AG04450 (cell line): ENCODE measurements at places on chromosomes 2 and 18. TPM values are rescaled to one million over a fixed set of nuclear protein-coding genes. Genes with fewer than 3 reads are reported as not detected.

- DNase-seq: no peak
Measured at GRCh38 chr18:31504455-31505147, 6.6 kb downstream of the DSG2 start.

DNA sequence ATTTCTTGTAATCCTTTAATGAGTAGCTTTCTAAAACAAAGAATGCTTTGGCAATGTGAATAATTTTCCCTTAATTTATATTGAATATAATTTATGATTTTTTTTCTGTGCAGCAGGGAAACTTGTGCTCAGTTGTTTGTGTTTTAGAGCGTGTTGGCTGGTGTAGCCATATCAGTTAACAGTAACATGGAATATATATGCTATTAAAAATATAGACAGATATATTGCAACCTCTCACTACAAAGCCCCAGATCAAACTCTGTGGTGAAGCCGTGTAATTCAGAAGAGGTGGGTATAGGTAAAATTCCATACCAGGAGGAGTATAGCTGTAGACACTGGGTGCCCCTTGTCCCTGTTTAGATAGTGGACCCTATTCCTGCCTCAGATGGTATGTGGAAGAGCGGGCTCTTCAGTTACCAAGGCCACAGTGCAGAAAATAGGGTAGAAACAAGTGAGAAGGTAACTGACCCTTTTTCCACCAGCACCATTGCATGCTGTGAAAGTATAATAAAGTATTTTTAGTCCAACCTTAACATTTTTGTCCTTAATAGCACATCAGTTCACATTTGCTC lies 18.1 kb upstream of the RASGRP3 start:
- DNase-seq: no peak

GRCh38 chr2:110678457-110679336 lies 834 bp upstream of the BUB1 start:
- DNase-seq: no peak

DNA sequence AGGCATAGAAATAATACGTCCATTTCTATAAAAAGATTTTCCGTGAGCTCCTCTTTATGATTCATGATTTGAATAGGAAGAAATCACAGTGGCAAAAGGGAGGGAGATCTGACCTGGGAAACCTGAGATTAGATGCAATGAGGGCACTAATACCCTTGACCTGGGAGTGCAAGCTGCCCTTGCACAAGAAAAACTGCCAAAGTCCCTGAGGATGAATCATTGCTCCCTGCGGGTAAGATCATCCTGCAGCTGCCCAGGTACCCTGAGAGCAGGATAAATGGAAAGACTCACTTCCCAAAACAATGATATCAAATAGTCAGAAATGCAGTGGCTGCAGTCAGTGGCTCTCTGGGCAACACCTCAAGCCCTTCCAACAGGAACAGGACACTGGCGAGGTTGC lies 11.6 kb downstream of the FHL2 start:
- no peak for DNase-seq

- DNase-seq: no peak
Measured at GRCh38 chr2:109144721-109145120, 15.7 kb downstream of the SH3RF3 start.

The SRD5A2 gene
- not detected in 2 replicates for polyA plus RNA-seq

The ALPI gene
- polyA plus RNA-seq: not detected in 2 replicates

DNA sequence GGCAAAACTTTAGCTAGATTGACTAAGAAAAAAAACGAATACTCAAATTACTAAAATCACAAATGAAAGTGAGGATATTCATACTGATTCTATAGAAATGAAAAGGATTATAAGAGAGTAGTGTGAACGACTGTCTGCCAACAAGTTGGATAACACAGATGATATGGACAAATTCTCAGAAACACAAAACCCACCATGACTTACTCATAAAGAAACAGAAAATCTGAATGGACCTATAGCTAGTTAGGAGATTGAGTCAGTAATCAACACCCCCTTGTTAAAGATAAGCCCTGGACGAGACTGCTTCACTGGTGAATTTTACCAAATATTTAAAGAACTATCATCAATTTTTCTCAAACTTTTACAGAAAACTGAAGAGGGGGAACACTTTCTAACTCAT lies 108.8 kb upstream of the TMEM200C start:
- DNase-seq: no peak

GRCh38 chr18:23038712-23039111 lies 96.6 kb upstream of the CABLES1 start:
- no peak for DNase-seq

The ADAM23 gene
- polyA plus RNA-seq: 6.6 and 7.1 TPM in 2 replicates

DNA sequence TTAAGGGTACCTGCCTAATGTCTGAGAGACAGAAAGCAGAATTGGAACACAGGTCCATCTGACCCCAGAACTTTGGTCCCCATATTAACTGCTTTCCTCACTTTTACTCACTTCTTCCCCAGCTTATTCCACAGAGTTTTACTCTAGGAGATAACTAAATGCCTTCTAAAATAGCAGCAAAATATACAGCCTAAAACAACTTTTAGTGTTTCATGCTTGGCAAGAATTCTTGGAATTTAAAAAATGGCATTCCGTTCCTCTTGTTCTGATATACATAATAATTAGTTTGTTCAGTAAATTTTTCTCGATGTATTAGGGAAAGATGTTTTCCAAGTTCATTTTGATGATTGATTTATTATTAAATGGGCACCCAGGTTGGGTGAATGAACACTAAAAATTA lies 151.9 kb downstream of the FHOD3 start:
- no peak for DNase-seq

The CPO gene
- 0.12 TPM in 1 of 2 replicates, not detected in the other for polyA plus RNA-seq

- DNase-seq: no peak
Measured at GRCh38 chr2:62189196-62189595, 6.7 kb upstream of the B3GNT2 start.

GRCh38 chr18:22544626-22545025 lies 126.9 kb upstream of the CTAGE1 start:
- no peak for DNase-seq

DNA sequence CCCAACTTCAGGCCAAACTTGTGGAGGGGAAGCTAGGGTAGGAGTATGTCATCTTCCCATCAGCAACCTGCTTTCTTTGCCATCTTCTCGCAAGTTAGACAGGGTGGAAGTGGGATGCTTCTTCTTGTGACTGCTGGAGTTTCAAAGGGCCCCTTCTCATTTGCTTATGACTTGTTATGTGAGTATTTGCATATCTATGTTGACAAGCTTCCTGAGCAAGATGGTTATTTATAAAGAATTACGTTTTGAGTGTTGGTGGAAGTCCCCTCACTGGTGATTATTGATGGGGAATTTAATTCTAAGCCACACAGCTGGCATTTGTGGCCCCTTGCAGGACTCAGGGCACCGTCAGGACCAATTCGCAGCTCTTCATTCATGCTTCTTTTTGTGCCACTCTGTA lies 791.0 kb downstream of the LRRTM4 start:
- DNase-seq: no peak

GRCh38 chr18:59376351-59376935 lies 17.4 kb upstream of the LMAN1 start:
- DNase-seq: no peak

DNA sequence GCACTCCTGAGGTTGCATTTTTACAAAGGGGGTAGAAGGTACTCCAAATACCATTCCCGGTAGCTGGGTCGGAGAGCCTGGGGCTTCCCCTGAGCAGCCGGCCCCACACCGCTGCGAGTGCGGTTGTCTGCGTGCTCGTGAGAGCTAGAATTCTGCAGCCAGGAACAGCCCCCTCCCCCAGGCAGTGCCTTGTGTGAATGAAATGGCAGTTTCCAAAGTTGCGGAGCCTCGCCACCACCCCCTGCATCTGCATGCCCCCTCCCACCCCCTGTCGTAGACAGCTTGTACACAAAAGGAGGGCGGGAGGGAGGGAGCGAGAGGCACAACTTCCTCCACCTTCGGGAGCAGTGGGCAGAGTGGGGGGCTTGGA lies 1.1 kb downstream of the MYCN start:
- DNase-seq: no peak

- no peak for DNase-seq
Measured at GRCh38 chr2:236165842-236166795, 2.1 kb downstream of the GBX2 start.

DNA sequence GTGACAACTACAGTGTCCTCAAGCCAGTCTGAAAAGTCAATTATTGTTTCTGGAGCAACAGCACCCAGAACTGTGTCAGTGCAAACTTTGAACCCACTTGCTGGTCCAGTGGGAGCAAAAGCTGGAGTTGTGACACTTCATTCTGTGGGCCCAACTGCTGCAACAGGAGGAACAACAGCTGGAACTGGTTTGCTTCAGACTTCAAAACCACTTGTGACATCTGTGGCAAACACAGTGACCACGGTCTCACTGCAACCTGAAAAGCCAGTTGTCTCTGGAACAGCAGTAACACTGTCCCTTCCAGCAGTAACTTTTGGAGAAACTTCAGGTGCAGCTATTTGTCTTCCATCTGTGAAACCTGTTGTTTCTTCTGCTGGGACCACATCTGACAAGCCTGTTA lies 59.8 kb downstream of the TAF4B start:
- DNase-seq: no peak

DNA sequence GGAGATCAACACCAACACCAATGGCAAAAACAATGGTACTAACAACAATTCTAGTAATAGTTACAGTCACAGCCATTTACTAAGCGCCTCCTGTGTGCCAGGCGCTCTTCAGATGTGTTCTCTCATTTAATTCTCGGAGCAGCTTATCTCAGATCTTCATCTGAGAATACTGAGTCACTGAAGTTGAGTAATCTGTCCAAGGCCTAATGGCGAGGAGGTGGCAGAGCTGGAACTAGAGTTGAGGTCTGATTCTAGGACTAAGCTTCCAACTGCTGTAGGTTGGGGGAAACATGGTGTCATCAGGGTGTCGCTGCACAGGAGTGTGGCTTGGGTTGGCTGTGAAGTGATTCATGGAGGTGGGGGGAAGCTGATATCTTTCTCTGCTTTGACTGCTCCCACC lies 156.1 kb downstream of the DYSF start:
- DNase-seq: no peak

DNA sequence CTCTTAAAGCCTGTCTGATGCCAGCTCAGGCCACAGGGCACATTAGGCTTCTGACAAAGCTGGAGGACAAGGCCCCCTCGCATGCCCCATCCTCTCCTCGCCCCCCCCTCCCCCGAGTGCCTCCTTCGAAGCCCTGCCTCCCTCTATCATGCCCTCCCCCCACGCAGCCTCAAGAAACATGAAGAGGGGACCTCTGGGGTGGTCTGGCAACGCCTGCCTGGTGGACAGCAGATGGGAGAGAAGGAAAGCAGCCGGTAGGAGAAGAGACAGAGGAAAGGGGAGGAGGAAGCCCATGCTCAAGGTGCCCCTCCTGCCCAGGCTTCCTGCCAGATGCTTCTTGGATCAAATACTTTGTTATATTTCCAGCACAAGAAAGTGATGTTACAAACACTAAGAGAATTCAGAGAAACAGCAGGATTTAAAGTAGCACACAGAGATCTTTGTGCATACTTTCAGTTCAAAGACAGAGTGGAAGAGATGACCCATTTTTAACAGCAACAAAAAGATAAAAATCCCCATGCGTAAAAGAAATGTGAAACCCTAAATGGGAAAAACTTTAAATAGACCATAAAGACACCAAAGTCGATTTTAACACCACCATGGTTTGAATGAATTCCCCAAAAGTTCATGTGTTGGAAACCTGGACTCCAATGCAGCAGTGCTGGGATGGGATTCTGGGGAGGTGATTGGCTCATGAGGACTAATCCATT lies 19.0 kb downstream of the BOK start:
- peak; percentile 26 for DNase-seq

The RGPD4 gene
- polyA plus RNA-seq: not detected in 2 replicates

GRCh38 chr2:86068648-86069047 lies 37.0 kb downstream of the POLR1A start:
- DNase-seq: no peak

- no peak for DNase-seq
Measured at GRCh38 chr2:240505910-240506309, 51.9 kb downstream of the ANKMY1 start.

The IL36B gene
- not detected in 2 replicates for polyA plus RNA-seq

GRCh38 chr2:40090044-40090443 lies 311.0 kb upstream of the THUMPD2 start:
- DNase-seq: no peak

- no peak for DNase-seq
Measured at GRCh38 chr2:100588071-100588786, 25.4 kb downstream of the PDCL3 start.

- DNase-seq: no peak
Measured at GRCh38 chr2:196316050-196316430, 144.7 kb upstream of the STK17B start.

GRCh38 chr2:173091910-173092309 lies 16.3 kb downstream of the MAP3K20 start:
- DNase-seq: no peak

The RAB6C gene
- polyA plus RNA-seq: not detected in 2 replicates

The DNER gene
- 0.05 TPM in 1 of 2 replicates, not detected in the other for polyA plus RNA-seq

The CXCR1 gene
- polyA plus RNA-seq: not detected in 2 replicates

DNA sequence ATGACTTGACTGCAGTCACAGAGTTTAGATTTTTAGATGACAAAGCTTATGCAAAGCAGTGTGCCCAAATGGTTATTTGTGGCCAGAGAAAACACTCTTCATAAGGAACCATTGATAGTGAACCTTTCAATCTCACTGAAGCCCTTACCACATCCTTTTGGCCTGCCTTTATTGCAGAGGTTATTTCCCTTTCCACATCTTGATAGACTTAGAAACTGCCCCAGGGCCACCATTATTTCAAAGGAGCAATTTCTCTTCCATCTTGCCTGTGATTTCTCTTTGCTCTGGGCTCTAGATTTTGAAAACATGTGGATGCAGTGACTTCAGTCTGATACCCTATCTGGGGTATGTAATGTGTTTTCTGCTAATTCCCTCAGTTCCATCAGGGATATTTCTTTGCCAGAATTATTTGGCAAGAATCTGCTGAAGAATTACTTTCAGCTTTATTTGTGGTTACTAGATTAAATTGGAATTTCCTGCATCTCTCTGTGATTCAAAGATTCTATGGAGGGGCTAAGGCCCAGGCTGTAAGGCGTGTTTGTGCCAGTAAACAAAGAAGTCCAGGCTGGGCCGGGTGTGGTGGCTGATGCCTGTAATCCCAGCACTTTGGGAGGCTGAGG lies 51.0 kb downstream of the MOGAT1 start:
- no peak for DNase-seq

- no peak for DNase-seq
Measured at GRCh38 chr2:17813010-17813741, 3.1 kb upstream of the MSGN1 start.

DNA sequence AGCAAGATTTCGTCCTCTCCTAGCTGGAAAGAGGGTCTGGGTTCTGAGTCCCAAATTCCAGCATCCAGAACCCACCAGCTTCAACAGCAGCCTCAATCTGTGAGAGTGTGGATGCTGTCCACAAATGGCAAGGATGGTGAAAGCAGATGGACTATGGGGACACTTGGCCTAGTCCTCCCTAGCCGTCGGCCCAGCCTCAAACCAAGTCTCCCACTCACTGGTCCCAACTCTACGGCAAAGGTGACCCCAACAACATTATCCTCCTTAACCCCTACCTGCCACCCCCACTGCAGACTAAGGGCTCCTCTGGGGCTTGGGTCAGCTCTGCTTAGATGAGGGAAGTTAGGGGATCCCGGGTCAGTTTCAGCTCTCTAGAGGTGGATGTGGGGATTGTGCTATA lies 57.3 kb downstream of the TNS1 start:
- DNase-seq: no peak

- DNase-seq: no peak
Measured at GRCh38 chr18:1412655-1413322, 508.1 kb downstream of the ADCYAP1 start.

The NT5C1B gene
- polyA plus RNA-seq: not detected in 2 replicates

- no peak for DNase-seq
Measured at GRCh38 chr2:217291259-217291658, 431.4 kb upstream of the TNP1 start.
